Sciatic nerve (tissue), 2 donors: ENCODE measurements at places on chromosomes 5 and 9. TPM values are rescaled to one million over a fixed set of nuclear protein-coding genes. Genes with fewer than 3 reads are reported as not detected.

SGCD gene
- 32.9 TPM for total RNA-seq

CAMK2A gene
- 2.5 TPM for total RNA-seq

CNOT8 gene
- total RNA-seq, result 45.3 TPM

FAM170A gene
- not detected for total RNA-seq

RAB14 gene
- 67.7 TPM for total RNA-seq

IFT74 gene
- 22.6 TPM for total RNA-seq

DDX4 gene
- not detected for total RNA-seq

GABRA1 gene
- total RNA-seq, result not detected

CRAT gene
- 37.4 TPM for total RNA-seq

TEK gene
- total RNA-seq, result 20.5 TPM

ATP10B gene
- 16.1 TPM for total RNA-seq

C1QTNF3 gene
- total RNA-seq, result 11.7 TPM

PIP5KL1 gene
- total RNA-seq, result 2.0 TPM

PCDHGA11 gene
- 7.8 TPM for total RNA-seq

AJM1 gene
- 3.1 TPM for total RNA-seq

PCDHB5 gene
- total RNA-seq, result 4.4 TPM

LRRC19 gene
- total RNA-seq, result not detected

GABRA6 gene
- total RNA-seq, result not detected

KCNMB1 gene
- 1.4 TPM for total RNA-seq

ANKRD55 gene
- total RNA-seq, result not detected

ABHD17B gene
- total RNA-seq, result 14.4 TPM

PLPP7 gene
- 8.6 TPM for total RNA-seq

PCDHB4 gene
- total RNA-seq, result 12.2 TPM

PLAC8L1 gene
- not detected for total RNA-seq

WDR38 gene
- total RNA-seq, result not detected

RNF183 gene
- total RNA-seq, result not detected

TMEFF1 gene
- 1.5 TPM for total RNA-seq

GCNT4 gene
- 1.4 TPM for total RNA-seq

ARHGEF37 gene
- 86.7 TPM for total RNA-seq

OR1L6 gene
- not detected for total RNA-seq
